ENCODE measurements at places on chromosomes 5 and 9. TPM values are rescaled to one million over a fixed set of nuclear protein-coding genes. Genes with fewer than 3 reads are reported as not detected.

- no peak overlapping the region for H3K4me3 ChIP-seq
- H3K27ac ChIP-seq: no peak overlapping the region
These were observed 83.3 kb downstream of the ICE1 start for GRCh38 chr5:5505815-5506214.

DNA sequence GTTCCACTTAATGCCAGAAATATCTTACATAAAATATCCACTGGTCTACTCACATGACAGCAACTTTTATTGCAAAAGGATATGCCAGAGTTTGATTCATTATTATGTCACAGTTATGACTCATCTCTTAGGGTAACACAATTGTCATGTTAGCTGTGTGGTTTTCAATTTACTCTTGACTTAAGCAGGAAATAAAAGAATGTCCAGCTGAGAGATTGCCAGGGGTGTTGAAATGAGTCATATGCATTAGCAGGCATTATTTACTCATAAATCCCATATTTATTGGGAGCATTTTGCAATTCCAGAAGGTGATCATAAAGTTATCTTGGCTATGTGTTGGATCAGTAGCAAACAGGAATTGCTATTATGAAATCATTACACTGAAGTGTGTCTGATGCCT lies 1164.6 kb upstream of the CDH18 start:
- no peaks in the 10 kb centered on the region for H3K4me1 ChIP-seq
- no peak overlapping the region for H3K4me3 ChIP-seq
- no peak for DNase-seq
- H3K36me3 ChIP-seq: no peaks in the 10 kb centered on the region
- no peak overlapping the region for H3K27ac ChIP-seq

- H3K27me3 ChIP-seq: no peaks in the 10 kb centered on the region
- H3K4me1 ChIP-seq: no peaks in the 10 kb centered on the region
- no peak overlapping the region for H3K27ac ChIP-seq
- no peak for DNase-seq
These were observed 46.4 kb upstream of the CEP78 start for GRCh38 chr9:78189461-78189860.

GRCh38 chr9:131043646-131044045 lies 34.7 kb downstream of the LAMC3 start:
- DNase-seq: no peak
- H3K27ac ChIP-seq: no peak overlapping the region
- no peaks in the 10 kb centered on the region for H3K36me3 ChIP-seq
- peaks cover 5% of the 10 kb centered on the region for H3K27me3 ChIP-seq
- peaks cover 5% of the 10 kb centered on the region for H3K4me1 ChIP-seq

DNA sequence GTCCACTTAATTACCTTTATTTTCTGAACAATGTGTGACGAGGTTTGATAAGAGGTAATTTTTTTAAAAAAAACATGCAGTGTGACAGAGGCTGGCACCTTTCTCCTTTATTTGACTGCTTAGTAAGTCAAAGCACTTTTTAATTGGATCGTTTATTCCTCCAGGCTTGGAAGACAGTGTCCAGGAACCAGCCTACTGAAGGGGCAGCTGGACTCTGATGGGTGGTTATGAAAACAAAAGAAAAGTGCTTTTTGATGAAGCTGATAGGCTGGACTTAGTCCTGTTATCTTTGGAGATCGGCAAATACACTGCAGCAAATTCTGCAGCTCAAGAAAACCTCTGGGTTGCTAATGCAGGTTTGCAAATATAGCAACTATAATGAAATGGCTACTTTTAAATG lies 141.7 kb downstream of the DCP2 start:
- no peaks in the 10 kb centered on the region for H3K4me1 ChIP-seq
- H3K36me3 ChIP-seq: no peaks in the 10 kb centered on the region
- no peak overlapping the region for H3K27ac ChIP-seq
- no peak overlapping the region for H3K4me3 ChIP-seq
- no peak for DNase-seq
- no peaks in the 10 kb centered on the region for H3K27me3 ChIP-seq

SEC24A gene
- 49.5 TPM for total RNA-seq

GRCh38 chr5:50710838-50711237 lies 44.4 kb downstream of the PARP8 start:
- DNase-seq: no peak
- peak overlapping the region; percentile 90 for H3K27ac ChIP-seq
- H3K27me3 ChIP-seq: no peaks in the 10 kb centered on the region
- H3K36me3 ChIP-seq: no peaks in the 10 kb centered on the region
- H3K4me1 ChIP-seq: peaks cover 76% of the 10 kb centered on the region

GRCh38 chr9:14349146-14349446 lies 35.2 kb upstream of the NFIB start:
- H3K36me3 ChIP-seq: no peaks in the 10 kb centered on the region
- no peak overlapping the region for H3K27ac ChIP-seq
- peaks cover 12% of the 10 kb centered on the region for H3K4me1 ChIP-seq
- DNase-seq: no peak
- H3K4me3 ChIP-seq: no peak overlapping the region

DNA sequence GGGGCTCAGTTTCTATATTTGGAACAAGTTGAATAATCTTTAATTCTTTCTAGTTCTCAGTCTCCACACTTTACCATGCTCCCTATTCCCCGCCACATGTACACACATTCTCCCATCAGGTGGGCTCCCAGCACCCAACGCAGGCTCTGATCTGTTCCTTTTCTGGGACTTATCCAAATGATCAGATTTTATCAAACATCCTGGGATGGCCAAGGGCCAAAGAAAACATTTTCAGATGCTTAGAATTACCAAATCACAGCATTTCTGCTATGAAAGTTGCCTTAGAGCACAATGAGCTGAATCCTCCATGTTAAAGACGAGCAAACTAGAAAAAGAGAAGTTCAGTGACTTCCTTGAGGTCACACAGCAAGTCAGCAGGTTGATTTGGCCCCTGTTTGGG lies 153.4 kb downstream of the SEC61B start:
- no peaks in the 10 kb centered on the region for H3K27me3 ChIP-seq
- H3K4me1 ChIP-seq: no peaks in the 10 kb centered on the region
- DNase-seq: no peak
- H3K27ac ChIP-seq: no peak overlapping the region
- no peak overlapping the region for H3K4me3 ChIP-seq

GRCh38 chr5:18281947-18282581 lies 647.8 kb downstream of the TAF11L14 start:
- no peaks in the 10 kb centered on the region for H3K36me3 ChIP-seq
- H3K27me3 ChIP-seq: no peaks in the 10 kb centered on the region
- DNase-seq: no peak
- no peak overlapping the region for H3K4me3 ChIP-seq

DNA sequence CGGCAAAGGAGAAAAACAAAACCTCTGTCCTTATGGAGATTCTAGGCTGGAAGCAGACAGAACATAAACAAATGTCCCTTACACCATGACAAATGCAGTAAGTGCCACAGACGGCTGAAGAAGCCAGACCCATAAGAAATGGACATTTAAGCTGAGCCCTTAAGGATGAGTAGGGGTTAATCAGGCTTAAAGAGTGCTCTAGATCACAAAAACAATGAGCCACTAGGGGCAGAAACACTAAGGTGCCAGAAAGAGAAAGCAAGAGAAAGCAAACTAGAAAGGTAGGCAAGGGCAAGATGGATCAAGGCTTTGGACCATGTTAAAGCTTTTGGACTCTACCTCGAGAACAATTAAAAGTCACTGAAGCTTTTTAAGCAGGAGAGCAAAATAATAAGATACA lies 326.9 kb upstream of the WWC1 start:
- DNase-seq: no peak
- H3K4me3 ChIP-seq: no peak overlapping the region
- no peak overlapping the region for H3K27ac ChIP-seq
- H3K27me3 ChIP-seq: no peaks in the 10 kb centered on the region
- no peaks in the 10 kb centered on the region for H3K36me3 ChIP-seq
- no peaks in the 10 kb centered on the region for H3K4me1 ChIP-seq

DNA sequence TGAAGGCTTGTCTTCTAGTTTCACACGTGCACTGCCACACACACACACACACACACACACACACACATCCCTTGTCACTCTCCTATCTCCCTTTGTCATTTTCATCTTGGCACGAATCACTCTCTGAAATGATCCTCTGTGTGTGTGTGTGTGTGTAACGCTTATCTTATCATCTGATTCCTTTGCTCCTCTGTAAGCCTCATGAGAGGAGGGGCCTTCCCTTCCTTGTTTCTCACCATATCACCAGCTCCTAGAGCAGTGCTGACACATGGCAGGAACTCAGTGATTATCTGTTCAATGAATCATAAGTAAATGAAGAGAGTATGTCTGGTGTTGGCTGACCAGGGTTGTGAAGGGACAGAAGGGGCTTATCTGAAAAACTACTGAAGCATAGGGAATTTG lies 53.3 kb downstream of the PDE4D start:
- H3K27me3 ChIP-seq: peaks cover 26% of the 10 kb centered on the region
- no peak overlapping the region for H3K4me3 ChIP-seq
- DNase-seq: no peak
- no peaks in the 10 kb centered on the region for H3K36me3 ChIP-seq
- H3K27ac ChIP-seq: no peak overlapping the region

- no peak for DNase-seq
- H3K36me3 ChIP-seq: no peaks in the 10 kb centered on the region
- H3K27me3 ChIP-seq: peaks cover 10% of the 10 kb centered on the region
- H3K4me1 ChIP-seq: no peaks in the 10 kb centered on the region
- H3K4me3 ChIP-seq: no peak overlapping the region
- no peak overlapping the region for H3K27ac ChIP-seq
These were observed 107.4 kb downstream of the MCTP1 start for GRCh38 chr5:95177456-95177855.

LRRC8A gene
- 20.1 TPM for total RNA-seq

- H3K27me3 ChIP-seq: peaks cover 89% of the 10 kb centered on the region
- no peaks in the 10 kb centered on the region for H3K36me3 ChIP-seq
- H3K27ac ChIP-seq: peak overlapping the region; percentile 20
These were observed 122.9 kb downstream of the TMEM174 start for GRCh38 chr5:73295921-73296320.

GRCh38 chr5:123476731-123477130 lies 35.2 kb upstream of the CSNK1G3 start:
- DNase-seq: no peak
- no peaks in the 10 kb centered on the region for H3K36me3 ChIP-seq
- H3K4me3 ChIP-seq: no peak overlapping the region
- H3K27ac ChIP-seq: no peak overlapping the region

DNA sequence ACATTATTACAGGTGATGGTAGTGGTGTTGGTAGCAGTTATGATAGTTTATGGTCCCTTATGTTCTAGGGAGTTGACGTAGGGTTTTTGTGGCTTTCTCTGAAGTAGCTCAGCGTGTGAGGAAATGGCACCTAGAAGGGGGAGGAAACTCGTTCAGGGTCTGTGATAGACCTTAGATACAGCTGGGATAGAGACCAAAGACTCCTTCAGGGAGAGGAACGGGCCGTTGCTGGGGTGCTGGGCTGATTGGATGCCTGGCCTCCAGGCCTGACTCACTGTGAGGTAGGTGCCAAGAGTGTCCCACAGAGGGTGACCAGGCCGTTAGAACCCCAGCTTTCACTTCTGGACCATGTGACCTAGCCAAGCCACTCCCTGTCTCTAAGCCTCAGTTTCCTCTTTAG lies 96.6 kb downstream of the DAB2IP start:
- DNase-seq: no peak
- no peaks in the 10 kb centered on the region for H3K36me3 ChIP-seq
- no peak overlapping the region for H3K4me3 ChIP-seq
- H3K4me1 ChIP-seq: peaks cover 6% of the 10 kb centered on the region
- no peaks in the 10 kb centered on the region for H3K27me3 ChIP-seq

DNA sequence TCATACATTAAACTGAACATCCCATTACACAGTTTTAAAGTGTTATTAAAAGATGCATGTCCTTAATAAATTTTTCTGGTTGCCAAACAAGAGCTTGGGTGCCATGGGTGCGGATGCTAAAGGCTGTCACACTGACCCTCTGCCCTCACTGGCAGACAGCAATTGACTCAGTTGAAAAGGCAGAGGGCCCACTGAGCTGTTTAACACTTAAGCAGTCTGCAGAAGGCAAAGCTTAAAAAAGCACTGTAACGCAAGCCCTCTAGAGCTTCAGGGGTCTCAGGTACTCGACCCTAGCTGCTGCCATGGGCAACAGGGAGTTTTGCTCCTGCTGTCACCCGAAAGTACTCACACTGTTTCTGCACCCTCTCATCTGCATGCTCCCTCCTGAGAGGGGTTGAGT lies 726.4 kb upstream of the TYRP1 start:
- H3K4me1 ChIP-seq: no peaks in the 10 kb centered on the region
- no peak overlapping the region for H3K27ac ChIP-seq
- H3K36me3 ChIP-seq: no peaks in the 10 kb centered on the region
- no peak for DNase-seq
- H3K4me3 ChIP-seq: no peak overlapping the region
- no peaks in the 10 kb centered on the region for H3K27me3 ChIP-seq

GRCh38 chr9:91939978-91940377 lies 10.1 kb downstream of the ROR2 start:
- H3K27ac ChIP-seq: no peak overlapping the region
- H3K27me3 ChIP-seq: peaks cover 29% of the 10 kb centered on the region
- DNase-seq: no peak
- H3K4me3 ChIP-seq: no peak overlapping the region
- no peaks in the 10 kb centered on the region for H3K4me1 ChIP-seq

OMD gene
- not detected for total RNA-seq

SGCD gene
- not detected for total RNA-seq

DNA sequence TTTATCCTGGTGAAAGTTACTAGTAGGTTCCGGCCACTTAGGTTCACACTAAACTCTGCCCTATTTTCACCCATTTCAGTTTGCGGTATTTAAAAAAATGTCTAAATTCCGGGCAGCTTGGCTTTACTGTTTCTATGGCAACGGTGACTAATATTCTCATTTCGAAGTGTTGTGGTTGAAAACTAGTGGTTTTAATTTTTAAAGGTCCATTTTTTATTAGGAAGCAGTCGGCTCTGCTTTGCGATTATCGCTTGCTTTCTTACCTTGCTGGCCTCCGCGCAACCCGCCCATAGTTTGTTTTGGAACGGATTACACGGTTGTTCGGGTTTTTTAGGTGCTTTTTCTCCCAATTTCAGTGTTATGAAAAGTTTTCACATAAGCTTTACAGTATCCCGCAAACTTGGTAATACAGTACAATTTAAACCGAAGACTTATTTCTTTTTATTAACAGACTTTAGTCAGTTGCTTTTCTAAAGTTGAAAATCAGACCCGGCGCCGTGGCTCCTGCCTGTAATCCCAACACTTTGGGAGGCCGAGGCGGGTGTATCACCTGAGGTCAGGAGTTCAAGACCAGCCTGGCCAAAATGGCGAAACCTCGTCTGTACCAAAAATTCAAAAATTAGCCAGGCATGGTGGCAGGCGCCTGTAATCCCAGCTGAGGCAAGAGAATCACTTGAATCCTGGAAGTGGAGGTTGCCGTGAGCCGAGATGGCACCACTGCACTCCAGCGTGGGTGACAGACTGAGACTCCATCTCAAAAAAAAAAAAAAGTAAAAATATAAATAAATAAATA lies 1.6 kb downstream of the KDM4C start:
- no peaks in the 10 kb centered on the region for H3K27me3 ChIP-seq
- H3K4me3 ChIP-seq: peak overlapping the region; percentile 99
- H3K36me3 ChIP-seq: peaks cover 8% of the 10 kb centered on the region

DNA sequence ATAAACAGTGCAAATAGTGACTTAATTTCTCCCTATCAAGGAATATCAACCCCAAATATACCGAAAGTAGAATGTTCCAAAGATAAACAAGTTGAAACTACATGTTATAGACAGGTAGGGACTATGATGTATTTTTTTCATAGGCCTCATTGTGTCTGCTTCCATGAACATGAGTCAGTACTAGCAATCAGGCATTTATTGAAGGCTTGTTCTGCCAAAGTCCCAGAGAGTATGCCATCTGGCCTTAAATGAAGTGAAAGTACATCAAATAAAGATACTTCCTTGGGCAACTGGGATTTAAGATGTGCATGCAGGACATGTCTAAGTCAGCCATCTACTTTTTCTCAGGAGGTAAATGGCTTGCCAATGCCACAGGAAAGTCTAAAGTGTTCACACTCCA lies 6.5 kb downstream of the GHR start:
- no peak overlapping the region for H3K4me3 ChIP-seq
- no peak for DNase-seq
- H3K27me3 ChIP-seq: no peaks in the 10 kb centered on the region
- no peaks in the 10 kb centered on the region for H3K36me3 ChIP-seq
- H3K27ac ChIP-seq: no peak overlapping the region
- no peaks in the 10 kb centered on the region for H3K4me1 ChIP-seq
